ENCODE measurements at places on chromosomes 16 and 17. TPM values are rescaled to one million over a fixed set of nuclear protein-coding genes. Genes with fewer than 3 reads are reported as not detected.

The CD300LB gene
- total RNA-seq, result not detected

The MT4 gene
- not detected for total RNA-seq

The KRT27 gene
- not detected for total RNA-seq

The ASB16 gene
- total RNA-seq, result 0.23 TPM

The NPW gene
- total RNA-seq, result 0.24 TPM

The HLF gene
- total RNA-seq, result 0.48 TPM

The WDR59 gene
- total RNA-seq, result 81.5 TPM

The MTMR4 gene
- total RNA-seq, result 46.4 TPM

The PTX4 gene
- not detected for total RNA-seq

The MSLN gene
- total RNA-seq, result not detected

The TAT gene
- total RNA-seq, result not detected

The CCL11 gene
- total RNA-seq, result not detected

The TP53I13 gene
- total RNA-seq, result 120 TPM

The OSBPL7 gene
- 31.2 TPM for total RNA-seq

The TNRC6C gene
- 42.1 TPM for total RNA-seq

The SLC16A6 gene
- total RNA-seq, result 3.7 TPM

The B4GALNT2 gene
- not detected for total RNA-seq

The LRRC46 gene
- total RNA-seq, result 0.53 TPM
